ENCODE measurements at places on chromosomes 1 and 21. TPM values are rescaled to one million over a fixed set of nuclear protein-coding genes. Genes with fewer than 3 reads are reported as not detected.

LEPROT gene
- 24.8 TPM for polyA plus RNA-seq

GRCh38 chr21:39599191-39599970, 13.4 kb upstream of the B3GALT5 start:
- DNase-seq = no peak

DNA sequence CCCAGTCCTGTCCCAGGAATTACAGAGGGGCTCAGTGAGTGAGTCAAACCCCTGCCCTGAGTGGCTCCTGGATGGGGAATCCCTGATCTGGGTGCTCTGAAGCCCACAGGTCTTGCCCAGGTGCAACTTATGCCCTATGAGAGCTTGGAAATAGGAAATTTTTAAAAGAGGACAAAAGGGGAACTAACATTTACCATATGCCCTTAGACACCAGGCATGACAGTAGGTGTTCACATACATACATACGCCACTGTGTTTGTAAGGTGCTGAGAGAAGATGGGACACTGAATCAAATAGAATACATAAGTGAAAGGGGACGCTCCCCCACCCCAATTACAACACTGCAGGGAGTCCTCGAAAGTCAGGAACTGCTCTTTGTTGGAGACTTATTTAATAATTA, 1.4 kb downstream of the CFAP45 start:
- DNase-seq = no peak

GRCh38 chr21:34129901-34130715, 56.7 kb downstream of the MRPS6 start:
- no peak for DNase-seq

DNA sequence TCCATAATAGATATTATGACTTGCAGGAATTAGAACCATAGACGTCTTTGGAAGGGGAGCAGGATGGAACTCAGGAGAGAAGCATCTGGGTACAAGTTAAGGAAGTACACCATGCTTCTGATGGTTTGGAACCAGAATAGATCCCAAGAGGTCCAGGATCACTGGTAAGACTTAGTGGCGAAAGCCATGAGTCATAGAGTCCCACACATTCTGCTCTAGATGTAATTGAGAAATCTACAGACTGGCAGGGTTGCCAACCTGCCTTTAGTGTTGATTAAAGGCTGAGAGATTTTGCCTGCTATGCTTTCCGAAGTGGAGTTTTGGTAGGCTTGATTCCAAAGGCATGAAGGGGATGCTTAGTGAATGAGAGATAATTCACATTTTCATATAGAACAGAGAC, 57.1 kb upstream of the C1orf87 start:
- no peak for DNase-seq

DNA sequence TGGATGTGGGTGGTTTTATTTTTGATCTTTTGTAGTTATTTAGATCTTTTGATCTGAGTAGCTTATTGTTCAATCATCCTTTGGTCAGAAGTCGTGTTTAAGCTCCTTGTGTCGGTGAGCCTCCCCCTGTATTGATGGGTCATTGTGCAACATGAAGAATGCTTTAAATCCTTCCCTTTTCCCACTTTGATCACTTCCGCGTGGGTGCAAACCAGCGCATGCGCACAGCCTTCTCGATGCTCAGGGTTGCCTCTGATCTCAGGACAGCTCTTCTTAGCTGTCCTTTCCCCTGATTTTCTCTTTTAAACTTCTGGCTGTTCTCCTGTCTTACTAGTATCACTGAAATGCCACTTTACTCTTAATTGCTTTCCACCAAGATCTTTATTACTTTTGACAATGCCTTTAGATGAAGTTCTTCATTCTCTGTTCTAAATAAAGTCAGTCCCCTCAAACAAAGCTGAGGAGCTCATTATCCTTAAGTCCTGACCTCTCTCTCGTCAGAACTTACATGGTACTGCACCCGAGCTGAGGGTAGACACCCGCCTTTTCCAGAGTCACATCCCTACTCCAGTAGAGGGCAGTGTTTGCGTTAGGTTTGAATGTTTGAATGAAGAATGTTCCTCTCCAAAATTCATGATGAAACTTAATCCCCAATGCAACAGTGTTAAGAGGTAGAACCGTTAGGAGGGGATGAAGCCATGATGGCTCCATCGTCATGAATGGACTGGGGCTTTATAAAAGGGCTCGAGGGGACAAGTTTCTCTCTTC, 547.9 kb upstream of the TMPRSS15 start:
- no peak for DNase-seq
